T-helper 17 cell (primary cell): ENCODE measurements at places on chromosomes 12 and 14.

GRCh38 chr12:106093246-106093645, 45.5 kb downstream of the NUAK1 start:
- DNase-seq = no peak

- no peak for DNase-seq
Observed at GRCh38 chr12:70920891-70921290, 353 bp upstream of the PTPRR start.

GRCh38 chr12:1047898-1048660, 57.1 kb downstream of the ERC1 start:
- DNase-seq = no peak

- no peak for DNase-seq
Observed at GRCh38 chr12:131164096-131164872, 210.6 kb downstream of the ADGRD1 start.

DNA sequence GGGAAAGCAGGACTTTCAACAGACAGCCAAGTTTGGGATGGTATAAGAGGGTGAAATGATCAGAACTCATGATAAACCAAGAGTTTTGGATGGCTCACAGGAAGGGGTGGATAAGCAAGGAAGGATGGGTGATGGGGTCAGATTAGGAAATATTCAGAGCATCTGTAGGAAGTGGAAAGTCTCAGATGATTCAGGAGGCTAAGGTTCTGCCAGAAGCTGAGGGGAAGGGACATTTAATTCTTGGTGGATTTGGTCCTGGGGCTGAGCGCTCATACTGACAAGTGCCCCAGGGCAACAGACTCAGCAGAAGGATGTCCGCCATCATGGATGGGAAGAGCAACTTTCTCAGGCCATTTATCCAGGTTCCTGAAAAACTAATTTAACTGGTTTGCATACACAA, 28.4 kb upstream of the BDKRB2 start:
- no peak for DNase-seq

- DNase-seq = no peak
Observed at GRCh38 chr14:97848317-97848980, 1051.3 kb downstream of the VRK1 start.

- no peak for DNase-seq
Observed at GRCh38 chr12:67356380-67356774, 87.2 kb downstream of the CAND1 start.

- DNase-seq = no peak
Observed at GRCh38 chr12:13661005-13661887, 320.2 kb downstream of the GRIN2B start.

DNA sequence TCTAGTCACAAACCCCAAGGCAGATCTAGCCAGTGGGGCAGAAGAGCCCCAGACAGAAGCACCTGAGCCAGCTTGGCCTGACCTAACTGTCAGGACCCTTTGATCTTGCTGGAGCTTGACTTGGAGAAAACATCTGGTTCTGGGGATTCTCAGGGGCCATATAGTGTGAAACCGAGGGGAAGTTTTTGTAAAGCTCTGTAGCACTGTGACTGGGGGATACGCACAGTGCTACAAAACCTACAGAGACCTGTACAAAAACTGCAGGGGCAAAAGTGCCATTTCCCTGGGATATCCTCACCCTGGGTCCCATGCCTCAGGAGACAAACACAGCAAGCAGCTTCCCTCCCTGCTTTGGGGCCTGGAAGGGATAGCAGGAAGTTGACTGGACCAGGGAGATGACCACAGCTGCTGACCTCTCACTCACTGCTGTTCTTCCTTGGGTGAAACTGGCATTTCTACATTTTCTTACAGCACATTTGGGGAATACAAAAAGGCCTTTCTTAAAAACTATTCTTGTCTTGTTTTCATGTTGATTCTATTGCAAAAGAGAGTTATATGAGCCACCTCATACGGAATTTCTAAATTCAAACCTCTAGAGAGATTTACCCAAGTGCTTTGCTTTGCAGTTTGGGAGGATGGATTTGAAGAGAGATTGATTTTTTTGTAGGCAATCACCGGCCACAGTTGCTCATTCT, 140.0 kb downstream of the DAD1 start:
- no peak for DNase-seq

DNA sequence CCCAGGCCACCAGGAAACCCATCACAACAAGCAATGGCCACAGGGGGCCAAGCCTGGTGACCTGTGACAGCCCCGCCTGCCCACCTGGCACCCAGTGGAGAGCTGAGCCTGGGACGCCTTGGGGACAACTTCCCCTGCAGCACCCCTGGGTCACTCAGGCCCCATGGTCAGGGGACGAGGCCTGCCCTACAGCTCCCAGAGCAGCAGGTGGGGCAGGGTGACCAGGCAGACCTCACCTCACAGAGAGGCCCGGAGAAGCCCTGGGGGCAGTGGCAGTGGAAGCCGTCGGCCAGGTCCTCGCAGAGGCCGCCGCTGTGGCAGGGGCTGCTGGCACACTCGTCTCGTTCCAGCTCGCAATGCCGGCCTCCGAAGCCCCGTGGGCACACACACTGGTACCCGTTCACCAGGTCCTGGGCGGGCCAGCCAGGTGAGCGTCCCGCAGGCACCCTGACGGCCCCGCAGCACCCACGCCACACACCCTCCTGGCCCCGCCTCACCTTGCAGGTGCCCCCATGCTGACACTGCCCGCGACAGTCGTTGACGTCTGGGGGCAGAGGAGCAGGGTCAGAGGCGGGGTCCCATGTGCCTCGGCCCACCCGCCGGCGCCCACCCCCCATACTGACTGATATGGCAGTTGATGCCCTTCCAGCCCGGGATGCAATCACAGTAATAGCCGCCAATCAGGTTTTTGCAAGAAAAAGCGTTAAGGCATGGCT, 18.1 kb downstream of the JAG2 start:
- no peak for DNase-seq

DNA sequence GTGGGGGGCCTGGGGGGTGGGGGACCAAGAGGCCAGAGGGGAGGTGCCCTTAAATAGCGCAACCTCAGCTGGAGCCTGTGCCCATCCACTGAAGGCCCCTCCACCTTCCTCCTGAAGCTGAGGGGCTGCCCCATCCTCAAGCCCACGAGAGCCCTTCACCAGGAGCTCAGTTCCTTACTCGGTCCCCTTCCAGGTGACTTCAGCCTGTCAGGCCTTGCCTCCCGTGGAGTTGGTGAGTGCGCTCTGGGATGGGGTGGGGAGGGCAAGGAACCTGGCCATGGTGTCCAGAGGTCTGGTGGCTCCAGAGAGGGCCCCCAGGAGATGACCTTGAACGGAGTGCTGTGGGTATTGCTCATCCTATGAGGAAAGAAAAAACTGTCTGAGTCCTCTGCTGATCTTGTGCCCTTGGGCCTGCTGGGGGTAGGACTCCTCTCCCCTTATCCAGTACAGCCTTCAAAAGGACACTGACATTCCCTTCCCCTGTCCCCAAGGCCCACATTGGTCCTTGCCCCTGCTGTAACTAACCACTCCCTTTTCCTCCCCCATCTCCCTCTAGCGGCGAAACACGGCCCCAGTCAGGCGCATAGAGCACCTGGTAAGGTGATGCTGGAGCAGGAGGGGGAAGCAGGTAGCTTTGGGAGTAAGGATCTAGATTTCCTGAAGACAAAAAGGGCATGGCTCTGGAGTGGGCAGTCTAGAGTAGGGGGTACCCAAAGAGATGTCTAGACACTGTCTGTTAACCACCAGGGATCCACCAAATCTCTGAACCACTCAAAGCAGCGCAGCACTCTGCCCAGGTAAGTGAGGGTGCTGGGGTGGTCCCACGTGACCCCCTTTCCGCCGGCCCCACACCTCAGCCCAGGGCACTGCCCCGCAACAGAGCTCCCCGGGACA, 3.6 kb downstream of the TNS2 start:
- peak; percentile 42 for DNase-seq

GRCh38 chr12:122399592-122400373, 22.7 kb downstream of the CLIP1 start:
- peak; percentile 19 for DNase-seq

DNA sequence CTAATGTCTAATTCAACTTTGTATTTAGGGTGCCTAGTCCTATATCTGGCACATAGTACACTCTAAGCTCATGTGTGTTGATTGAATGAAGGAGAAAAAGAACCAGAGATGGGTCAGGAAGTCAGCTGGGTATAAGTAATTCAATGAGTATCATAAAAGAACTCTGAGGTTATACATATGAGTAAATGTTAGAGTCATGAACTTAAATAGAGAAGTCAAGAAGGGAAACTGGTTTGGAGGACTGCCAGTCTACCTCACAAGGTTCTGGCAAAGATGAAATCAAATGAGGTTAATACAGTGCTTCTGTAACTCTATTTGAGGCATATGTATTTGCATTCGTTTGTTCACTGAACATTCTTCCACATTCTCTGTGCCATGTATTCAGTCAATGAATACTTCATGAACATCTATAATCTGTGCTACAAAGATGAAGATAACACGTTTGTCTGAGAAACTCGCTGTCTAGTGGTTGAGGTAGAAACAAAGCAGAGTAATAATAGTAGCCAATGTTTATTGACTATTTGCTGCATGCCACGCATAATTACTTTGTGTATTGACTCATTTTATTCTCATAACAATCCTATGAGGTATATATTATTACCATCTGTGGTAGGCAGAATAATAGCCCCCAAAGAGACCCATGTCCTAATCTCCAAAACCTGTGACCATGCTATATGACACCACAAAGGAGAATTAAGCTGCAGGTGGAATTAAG, 88.9 kb downstream of the PTGER2 start:
- DNase-seq = no peak

GRCh38 chr12:131057211-131057721, 103.6 kb downstream of the ADGRD1 start:
- DNase-seq = no peak

DNA sequence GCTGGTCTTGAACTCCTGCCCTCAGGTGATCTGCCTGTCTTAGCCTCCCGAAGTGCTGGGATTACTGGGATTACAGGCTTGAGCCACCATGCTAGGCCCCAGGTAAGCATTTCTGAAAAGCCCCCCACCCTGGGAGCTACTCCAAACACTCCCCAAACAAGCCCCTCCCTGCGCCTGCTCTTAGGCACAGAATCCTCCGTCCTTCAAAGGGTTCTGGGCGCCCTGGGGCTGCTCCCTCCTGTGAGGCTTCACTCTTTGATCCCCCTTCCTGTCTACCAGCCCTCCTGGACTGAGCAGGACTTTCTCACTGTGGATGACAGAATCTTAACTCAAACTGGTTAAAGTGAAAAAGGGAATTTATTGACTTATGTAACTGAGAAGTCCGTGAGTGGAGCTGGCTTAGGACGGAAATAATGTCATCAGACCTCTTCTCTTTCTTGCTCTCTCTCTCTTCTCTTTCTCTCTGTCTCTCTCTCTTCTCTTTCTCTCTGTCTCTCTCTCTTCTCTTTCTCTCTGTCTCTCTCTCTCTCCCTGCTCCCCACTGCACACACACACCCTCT, 66.9 kb upstream of the CLMN start:
- DNase-seq = no peak

DNA sequence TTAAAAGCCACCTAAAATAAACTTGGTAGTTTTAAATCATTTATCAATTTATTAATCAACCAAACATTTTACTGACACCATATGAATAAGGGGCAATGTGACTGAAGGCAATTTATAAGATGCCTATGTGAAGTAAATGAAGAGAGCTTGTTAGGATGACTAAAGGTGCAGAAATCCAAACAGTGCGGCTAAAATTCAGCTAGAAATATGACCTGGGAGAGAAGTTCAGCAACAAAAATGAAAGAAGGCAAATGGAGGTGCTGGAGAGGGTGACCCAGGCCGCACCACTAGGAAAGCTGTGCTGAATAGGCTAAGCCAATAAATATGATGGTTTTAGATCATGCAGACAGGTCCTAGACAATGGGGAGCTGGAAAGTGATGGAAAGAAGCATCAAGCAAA, 403.7 kb downstream of the BTG1 start:
- no peak for DNase-seq

- no peak for DNase-seq
Observed at GRCh38 chr12:94269316-94269999, 121.1 kb downstream of the PLXNC1 start.

- DNase-seq = peak; percentile 84
Observed at GRCh38 chr12:120194534-120195395, at the start of gene GCN1. GCN1 (minus strand) TSS chr12:120194715; CDS start chr12:120194697, 18 bp downstream.
